ENCODE measurements at places on chromosomes 5 and 9. TPM values are rescaled to one million over a fixed set of nuclear protein-coding genes. Genes with fewer than 3 reads are reported as not detected.

TSSK1B gene
- polyA plus RNA-seq = not detected

EPB41L4A gene
- 5.7 TPM for polyA plus RNA-seq

TMEM232 gene
- 1.9 TPM for polyA plus RNA-seq

SMIM33 gene
- not detected for polyA plus RNA-seq

DNA sequence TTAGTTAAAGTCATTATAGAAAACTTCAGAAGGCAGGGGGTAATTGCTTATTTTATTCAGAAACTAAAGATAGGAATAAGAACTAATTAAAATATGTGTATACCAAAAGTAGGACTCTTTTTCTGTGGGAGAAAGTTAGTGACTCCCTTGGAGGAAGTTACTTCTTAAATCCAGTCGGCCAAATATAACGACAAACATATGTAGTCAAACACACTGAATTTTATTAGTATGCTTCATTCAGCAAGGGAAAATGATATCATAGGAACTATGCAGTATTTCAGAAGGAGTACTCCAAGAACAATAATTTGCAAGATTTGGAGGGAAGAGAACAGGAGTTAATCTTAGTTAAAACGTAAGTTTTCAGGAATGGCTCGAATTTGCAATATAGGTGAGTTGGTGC, 432.6 kb downstream of the CYLC2 start:
- no peak for DNase-seq

Data from GM23338 (cell line).